Hematopoietic multipotent progenitor cell treated with erythropoietin and hydrocortisone succinate and interleukin-3 and kit ligand, for 15 days (in vitro differentiated cells): ENCODE measurements at places on chromosomes 1 and 21.
A peak's percentile ranks its signal among the peaks of the same experiment; 100 is the strongest.

DNA sequence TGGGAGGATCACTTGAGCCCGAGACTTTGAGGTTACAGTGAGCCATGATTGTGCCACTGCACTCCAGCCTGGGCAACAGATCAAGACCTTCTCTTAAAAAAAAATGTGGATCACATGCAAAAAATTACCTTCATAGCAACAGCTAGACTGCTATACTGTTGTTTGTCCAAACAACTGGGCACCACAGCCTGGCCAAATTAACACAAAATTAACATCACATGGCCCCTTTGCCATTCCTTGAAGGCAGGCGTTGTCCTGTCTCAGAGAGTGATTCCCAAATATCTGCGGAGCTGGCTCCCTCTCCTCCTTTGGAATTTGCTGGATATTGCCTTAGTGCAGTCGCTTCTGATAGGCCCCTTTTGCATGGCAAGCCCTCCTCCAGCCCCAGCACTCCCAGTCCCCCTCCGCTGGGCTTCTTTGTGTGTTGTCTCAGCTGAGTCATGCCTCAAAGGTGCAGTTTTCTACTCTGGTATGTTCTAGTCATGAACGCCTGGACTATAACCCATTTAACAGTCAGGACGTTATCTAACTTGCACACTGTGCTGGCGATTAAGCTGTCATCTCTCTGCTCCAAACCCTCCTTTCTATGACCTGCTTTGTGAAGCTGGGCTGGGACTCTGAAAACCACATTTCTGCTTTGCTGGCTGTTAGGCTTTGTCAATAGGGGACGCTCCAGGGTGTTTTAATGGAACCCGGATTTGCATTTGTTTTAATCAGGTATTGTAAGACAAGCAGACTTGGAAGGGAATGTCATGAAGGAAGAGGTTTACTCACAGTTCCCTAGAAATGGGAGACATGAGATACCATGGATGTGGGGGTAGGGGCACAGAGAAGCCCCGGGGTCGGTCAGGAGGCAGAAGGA, 20.1 kb upstream of the HPCAL4 start:
- DNase-seq: peak; percentile 61

GRCh38 chr1:229554886-229555621, 3.5 kb downstream of the ABCB10 start:
- DNase-seq: peak; percentile 97

GRCh38 chr1:221488550-221488949, 253.3 kb downstream of the DUSP10 start:
- no peak for DNase-seq

- DNase-seq: no peak
Observed at GRCh38 chr1:1013922-1014648, 788 bp downstream of the ISG15 start.

- DNase-seq: no peak
Observed at GRCh38 chr1:163205513-163205912, 2.8 kb upstream of the RGS5 start.

DNA sequence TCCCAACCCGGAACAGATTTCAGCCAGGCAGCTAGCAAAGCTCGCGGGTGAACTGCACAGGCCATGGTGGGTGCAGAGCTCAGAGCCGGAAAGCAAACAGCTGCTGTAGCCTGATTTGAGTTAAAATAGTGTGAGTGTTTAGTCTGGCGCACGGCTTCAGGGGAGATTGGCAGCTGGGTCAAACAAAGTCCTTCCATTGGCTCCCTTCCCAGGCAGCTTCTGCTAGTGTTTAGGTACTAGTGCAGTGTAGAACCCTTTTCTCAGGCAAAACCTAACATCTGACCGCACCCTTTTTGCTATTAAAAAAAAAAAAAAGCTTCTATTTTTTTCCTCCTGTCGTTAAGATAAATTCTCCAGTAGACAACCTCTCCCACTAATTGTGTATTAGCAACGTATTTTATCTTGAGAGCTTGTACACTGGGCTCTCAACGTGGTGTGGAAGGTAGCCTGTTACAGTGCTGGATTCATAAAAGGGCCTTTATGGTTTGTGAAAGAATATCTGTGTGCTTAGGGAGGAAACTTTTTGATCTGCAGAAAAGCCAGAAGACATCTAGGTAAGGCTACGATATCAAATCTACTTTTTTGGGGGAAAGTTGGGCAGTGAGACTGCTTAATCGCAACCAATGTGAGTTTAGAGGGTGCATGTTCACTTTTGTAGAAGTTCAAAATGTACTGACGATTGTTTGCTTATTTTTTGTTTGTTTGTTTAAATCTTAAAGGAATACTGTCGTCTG, 689.6 kb downstream of the USP25 start:
- no peak for DNase-seq

DNA sequence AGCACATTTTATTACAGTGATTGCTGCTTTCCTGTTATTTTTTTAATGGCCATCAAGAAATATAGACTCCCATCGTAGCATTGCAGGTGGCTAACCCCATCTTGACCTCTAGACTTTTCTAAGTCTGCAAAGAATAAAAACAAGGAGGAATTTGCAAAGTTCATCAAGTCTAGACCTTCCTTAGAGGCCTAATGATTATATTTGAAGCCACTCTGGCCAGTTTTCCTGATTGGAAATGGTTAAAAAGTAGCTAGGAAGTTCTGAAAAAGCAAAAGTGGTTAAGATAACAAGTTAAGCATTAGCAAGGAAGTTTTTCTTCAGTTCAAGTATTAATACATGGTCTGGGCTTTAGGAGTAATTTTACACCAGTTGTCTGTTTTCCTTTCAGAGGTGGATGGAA, 16.7 kb upstream of the KCNJ15 start:
- no peak for DNase-seq
